ENCODE measurements at places on chromosomes 5 and 9. TPM values are rescaled to one million over a fixed set of nuclear protein-coding genes. Genes with fewer than 3 reads are reported as not detected.

GRCh38 chr5:1511651-1512540, 11.9 kb downstream of the LPCAT1 start:
- H3K27ac ChIP-seq: no peak overlapping the region
- peaks cover 13% of the 10 kb centered on the region for H3K4me1 ChIP-seq
- no peak for DNase-seq
- H3K4me3 ChIP-seq: no peak overlapping the region
- H3K36me3 ChIP-seq: peaks cover 2% of the 10 kb centered on the region

- no peak overlapping the region for H3K4me3 ChIP-seq
- no peak overlapping the region for H3K27ac ChIP-seq
- H3K4me1 ChIP-seq: peaks cover 25% of the 10 kb centered on the region
- H3K27me3 ChIP-seq: no peaks in the 10 kb centered on the region
Observed at GRCh38 chr5:137730336-137730735, 5.6 kb downstream of the KLHL3 start.

DNA sequence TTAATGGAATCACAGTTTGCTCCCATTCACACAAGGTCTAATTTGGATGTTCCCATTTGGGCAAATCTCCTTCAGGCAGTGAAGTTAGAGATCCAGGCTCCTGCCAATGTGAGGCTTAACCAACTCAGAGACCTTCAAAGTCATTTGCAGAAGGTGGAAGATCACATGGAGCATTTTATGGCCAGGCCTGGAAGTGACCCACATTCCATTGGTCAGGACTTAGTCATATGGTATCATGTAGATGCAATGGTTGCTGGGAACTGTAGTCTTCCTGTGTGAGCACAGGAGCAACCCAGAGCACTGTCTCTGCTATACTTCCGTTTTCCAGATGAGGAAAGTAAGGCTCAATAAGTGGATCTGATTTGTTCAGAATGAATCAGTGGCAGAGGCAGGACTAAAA, 292.7 kb upstream of the SMARCA2 start:
- no peak overlapping the region for H3K27ac ChIP-seq
- peaks cover 31% of the 10 kb centered on the region for H3K27me3 ChIP-seq
- H3K4me1 ChIP-seq: no peaks in the 10 kb centered on the region
- no peak for DNase-seq

GRCh38 chr5:53923961-53924360, 363.5 kb downstream of the NDUFS4 start:
- no peak overlapping the region for H3K27ac ChIP-seq
- no peak overlapping the region for H3K4me3 ChIP-seq
- H3K27me3 ChIP-seq: no peaks in the 10 kb centered on the region
- DNase-seq: no peak

DNA sequence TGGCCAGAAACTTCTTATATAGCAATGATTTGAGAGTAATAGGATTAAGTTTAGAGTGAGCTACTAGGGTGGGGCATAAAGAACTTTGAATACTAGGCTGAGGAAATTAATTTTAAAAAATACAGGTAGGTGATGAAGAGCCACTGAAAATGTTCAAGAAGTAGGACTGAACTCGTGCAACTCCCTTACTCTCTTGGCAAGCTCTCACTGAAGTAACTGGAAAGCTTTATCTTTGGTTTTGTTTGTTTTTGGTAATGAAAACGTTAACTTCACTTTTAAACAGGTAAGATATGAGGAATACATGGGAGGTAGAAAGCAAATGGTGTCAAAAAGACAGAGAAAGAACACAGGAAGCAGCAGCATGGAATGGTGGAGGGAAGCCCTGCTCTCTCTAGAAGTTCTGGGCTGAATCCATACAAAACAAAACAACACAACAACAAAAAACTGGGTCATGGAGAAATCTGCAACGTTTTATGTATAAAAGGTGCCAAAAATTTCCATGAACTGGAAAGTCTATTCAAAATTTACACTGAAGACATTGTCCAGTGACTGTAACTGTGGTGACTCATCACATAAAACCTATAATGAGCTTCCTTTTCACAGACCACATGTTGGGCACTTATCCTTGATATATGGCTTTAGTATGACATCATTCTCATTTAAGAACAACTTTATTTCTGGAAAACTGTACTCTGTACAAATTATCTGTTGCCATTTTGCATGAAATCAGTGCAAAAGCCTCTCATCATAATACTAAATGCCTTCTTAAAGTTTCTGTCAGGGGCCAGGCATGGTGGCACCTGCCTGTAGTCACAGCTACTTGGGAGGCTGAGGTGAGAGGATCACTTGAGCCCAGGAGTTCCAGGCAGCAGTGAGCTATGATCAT, 91.2 kb upstream of the CHD1 start:
- no peaks in the 10 kb centered on the region for H3K27me3 ChIP-seq
- no peak for DNase-seq
- H3K36me3 ChIP-seq: no peaks in the 10 kb centered on the region
- peaks cover 5% of the 10 kb centered on the region for H3K4me1 ChIP-seq
- no peak overlapping the region for H3K4me3 ChIP-seq
- H3K27ac ChIP-seq: no peak overlapping the region

DNA sequence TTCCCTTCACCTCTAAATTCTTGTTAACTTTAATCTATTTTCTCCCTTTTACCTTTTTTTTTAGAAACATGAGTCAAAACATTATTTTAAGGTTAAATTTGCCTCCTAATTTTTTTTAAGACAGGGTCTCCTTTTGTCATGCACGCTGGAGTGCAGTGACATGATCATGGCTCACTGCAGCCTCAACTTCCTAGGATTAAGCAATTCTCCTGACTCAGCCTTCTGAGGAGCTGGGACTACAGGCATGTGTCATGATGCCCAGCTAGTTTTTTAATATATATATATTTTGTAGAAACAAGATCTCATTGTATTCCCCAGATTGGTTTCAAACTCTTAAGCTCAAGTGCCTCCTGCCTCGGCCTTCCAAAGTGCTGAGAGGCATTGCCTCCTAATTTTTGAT, 424.7 kb upstream of the FAM174A start:
- H3K4me3 ChIP-seq: no peak overlapping the region
- no peaks in the 10 kb centered on the region for H3K4me1 ChIP-seq
- no peaks in the 10 kb centered on the region for H3K27me3 ChIP-seq

DNA sequence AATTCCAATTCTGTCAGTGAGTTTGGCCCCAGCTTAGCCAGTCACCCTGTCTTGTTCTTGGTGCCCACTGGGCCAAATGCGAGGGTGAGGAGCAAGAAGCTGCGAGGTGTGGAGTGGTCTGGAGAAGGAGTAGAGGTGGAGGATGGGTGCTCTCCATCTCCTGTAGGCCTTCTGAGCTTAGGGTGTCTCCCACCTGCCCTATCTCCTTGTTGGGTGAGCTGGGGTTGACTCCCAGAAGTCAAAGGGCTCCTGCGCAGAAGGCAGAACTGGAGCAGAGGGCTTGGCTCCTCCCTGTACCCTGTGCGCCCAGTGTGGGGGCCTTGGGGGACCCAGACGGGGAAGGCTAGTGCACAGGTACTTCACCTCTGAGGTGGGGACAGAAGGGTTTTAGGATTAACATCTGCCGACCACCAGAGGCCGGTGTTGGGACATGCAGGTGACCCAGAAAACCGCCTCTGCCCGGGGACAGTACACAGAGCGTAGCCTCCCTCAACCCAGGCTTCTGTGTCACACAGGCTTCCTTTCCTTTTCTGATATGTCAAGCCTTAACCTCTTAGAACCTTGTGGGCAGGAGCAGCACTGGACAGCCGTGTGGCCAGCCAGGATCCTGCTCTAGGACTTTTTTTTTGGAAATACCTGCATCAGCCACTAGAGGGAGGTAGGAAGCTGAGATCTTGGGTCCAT, 16.9 kb downstream of the IL5 start:
- peaks cover 49% of the 10 kb centered on the region for H3K4me1 ChIP-seq
- H3K4me3 ChIP-seq: peak overlapping the region; percentile 2
- DNase-seq: peak; percentile 50

- peaks cover 7% of the 10 kb centered on the region for H3K27me3 ChIP-seq
- peaks cover 9% of the 10 kb centered on the region for H3K4me1 ChIP-seq
- H3K27ac ChIP-seq: no peak overlapping the region
- no peaks in the 10 kb centered on the region for H3K36me3 ChIP-seq
- H3K4me3 ChIP-seq: no peak overlapping the region
Observed at GRCh38 chr9:19510907-19511306, 102.1 kb downstream of the ACER2 start.

GRCh38 chr9:117178596-117179375, 236.1 kb downstream of the ASTN2 start:
- H3K36me3 ChIP-seq: no peaks in the 10 kb centered on the region
- DNase-seq: no peak
- no peaks in the 10 kb centered on the region for H3K27me3 ChIP-seq
- H3K4me3 ChIP-seq: no peak overlapping the region
- no peak overlapping the region for H3K27ac ChIP-seq

DNA sequence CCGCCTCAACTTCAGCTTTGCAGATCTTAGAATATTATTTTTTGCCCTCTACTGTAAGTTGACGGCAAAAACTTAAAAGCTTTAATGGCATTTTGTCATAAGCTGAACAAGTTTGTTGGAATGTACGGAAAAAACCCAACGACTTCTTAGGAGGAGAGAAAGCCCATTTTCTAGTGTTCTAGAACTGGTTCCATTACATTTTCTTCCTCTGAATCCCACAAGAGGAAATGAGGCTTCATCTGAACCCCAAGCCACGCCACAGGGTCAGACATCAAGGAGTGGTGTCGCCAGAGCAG, 113.7 kb downstream of the LHFPL2 start:
- H3K27ac ChIP-seq: no peak overlapping the region
- H3K36me3 ChIP-seq: no peaks in the 10 kb centered on the region
- no peaks in the 10 kb centered on the region for H3K4me1 ChIP-seq
- H3K27me3 ChIP-seq: no peaks in the 10 kb centered on the region

GRCh38 chr9:76812591-76812990, 48.4 kb downstream of the PCA3 start:
- H3K27ac ChIP-seq: no peak overlapping the region
- no peaks in the 10 kb centered on the region for H3K4me1 ChIP-seq
- H3K27me3 ChIP-seq: peaks cover 12% of the 10 kb centered on the region

DNA sequence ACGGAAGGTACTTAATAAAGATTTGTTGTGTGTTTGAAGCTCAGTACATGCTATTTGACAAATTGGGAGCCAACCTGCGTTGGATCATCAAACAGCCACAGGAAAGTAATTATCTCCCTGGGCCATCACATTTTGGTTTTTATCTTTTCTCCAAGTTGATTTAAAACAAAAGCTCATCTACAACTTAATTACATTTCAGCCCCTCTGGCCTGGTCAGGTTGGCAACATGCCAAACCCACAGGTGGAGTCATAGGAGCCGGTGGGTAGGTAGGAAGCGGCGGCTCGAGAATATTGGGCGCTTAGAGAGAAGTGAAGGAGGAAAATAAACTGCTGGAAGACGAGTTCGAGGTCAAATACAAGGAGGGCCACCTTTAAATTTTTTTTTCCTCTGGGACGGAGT, 64.9 kb upstream of the FANCC start:
- H3K4me1 ChIP-seq: no peaks in the 10 kb centered on the region
- no peak for DNase-seq

DNA sequence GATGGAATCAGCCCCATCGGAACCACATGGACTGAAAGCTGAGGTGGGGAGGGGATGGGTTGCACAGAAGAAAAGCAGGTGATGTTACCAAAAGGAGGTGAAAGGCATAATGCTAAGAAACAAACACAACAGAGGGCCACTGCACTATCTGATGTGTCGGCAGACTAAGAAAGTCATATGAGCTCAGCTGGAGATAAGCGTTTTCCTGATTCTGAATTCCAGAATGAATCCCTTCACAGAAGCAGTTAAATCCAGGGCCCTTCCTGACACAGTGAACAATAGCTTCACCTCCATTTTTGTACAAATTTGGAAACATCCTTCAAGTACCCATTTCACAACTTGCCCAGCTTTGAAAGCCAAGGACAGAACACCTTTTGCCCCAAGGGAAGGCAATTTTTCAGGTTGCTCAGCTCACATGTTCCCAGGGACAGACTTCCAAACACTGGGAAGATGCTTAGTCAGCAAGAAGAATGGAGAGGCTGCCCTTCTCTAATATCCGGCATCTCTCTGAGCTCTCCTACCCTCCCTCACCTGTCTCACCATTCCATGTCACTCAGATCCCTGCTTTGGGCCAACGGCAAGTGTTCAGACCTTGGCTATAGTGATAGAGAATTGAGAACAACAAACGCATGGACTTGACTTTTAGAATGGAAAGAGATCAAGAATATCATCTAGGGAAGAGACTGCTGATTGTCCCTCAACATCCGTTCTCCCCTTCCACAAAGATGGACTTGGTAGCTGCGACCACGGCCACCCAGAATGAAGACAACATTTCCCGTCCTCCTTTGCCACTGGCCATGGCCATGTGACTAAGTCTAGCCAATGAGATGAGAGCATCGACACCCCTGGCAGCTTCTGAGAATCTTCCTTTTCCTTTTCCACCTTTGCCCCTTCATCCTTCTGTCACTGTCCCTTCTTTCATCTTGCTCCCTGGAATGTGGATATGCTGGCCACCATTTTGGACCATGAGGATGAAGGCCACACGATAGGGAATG, 68.6 kb upstream of the IL17B start:
- no peak for DNase-seq
- H3K27ac ChIP-seq: no peak overlapping the region
- H3K36me3 ChIP-seq: no peaks in the 10 kb centered on the region
- H3K4me1 ChIP-seq: no peaks in the 10 kb centered on the region

DNA sequence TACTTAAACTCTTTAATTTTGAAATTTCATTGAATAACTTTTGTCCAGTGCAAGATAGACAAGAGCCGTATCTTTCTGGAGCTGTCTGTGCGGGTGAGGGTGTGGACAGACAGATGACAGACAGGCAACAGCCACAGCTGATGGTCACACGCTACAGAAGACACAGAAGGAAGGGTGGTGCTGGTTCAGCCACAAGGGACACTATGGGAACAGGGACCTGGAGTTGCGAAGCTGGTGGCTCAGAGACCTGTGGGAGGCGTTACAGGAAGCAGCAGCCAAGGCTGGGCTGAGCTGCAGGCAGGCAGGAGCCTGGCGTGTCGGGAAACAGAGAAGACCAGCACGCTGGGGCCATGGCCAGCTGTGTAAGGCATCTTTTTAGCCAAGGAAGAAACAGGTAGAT, 104.4 kb downstream of the WNK2 start:
- no peaks in the 10 kb centered on the region for H3K36me3 ChIP-seq
- H3K27ac ChIP-seq: no peak overlapping the region
- DNase-seq: no peak
- H3K4me1 ChIP-seq: no peaks in the 10 kb centered on the region

GRCh38 chr5:177365845-177366527, 8.3 kb downstream of the RGS14 start:
- H3K4me1 ChIP-seq: peaks cover 70% of the 10 kb centered on the region
- DNase-seq: no peak
- H3K27me3 ChIP-seq: no peaks in the 10 kb centered on the region
- H3K27ac ChIP-seq: no peak overlapping the region
- H3K4me3 ChIP-seq: peak overlapping the region; percentile 40

The SLC34A3 gene
- 0.14 TPM for total RNA-seq

Measured in activated T-cell treated with anti-CD3 and anti-CD28 coated beads, Interleukin-2, amount 50 U/mL, for 72 hours (primary cell).